Activated naive CD8-positive, alpha-beta T cell treated with anti-CD3 and anti-CD28 coated beads, Interleukin-2, amount 50 U/mL, for 16 hours (primary cell): ENCODE measurements at places on chromosomes 12 and 14.

DNA sequence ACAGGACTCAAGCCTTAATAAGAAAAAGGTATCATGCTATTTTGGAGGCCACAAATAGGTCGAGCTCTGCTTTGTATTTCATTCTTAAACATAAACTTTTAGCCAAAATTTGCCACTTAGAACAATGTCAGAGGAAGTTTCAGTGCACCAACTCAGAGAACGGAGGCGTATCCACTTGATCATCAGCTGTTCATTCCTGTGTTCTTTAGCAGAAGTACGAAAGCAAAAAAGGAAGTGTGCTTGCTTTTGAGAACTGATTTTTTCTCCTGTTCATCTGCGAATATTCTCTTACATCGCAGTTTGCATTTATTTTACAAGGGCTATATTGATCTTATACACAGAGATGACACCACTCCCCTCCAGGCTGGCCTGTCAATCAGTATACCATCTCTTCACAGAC, 188.6 kb upstream of the SOX5 start:
- DNase-seq: no peak

- DNase-seq: no peak
Observed at GRCh38 chr14:75063013-75063412, 811 bp downstream of the ACYP1 start.

- DNase-seq: no peak
Observed at GRCh38 chr14:103711516-103712431, 3.5 kb downstream of the XRCC3 start.

GRCh38 chr14:77110286-77110685, 12.2 kb downstream of the CIPC start:
- no peak for DNase-seq

DNA sequence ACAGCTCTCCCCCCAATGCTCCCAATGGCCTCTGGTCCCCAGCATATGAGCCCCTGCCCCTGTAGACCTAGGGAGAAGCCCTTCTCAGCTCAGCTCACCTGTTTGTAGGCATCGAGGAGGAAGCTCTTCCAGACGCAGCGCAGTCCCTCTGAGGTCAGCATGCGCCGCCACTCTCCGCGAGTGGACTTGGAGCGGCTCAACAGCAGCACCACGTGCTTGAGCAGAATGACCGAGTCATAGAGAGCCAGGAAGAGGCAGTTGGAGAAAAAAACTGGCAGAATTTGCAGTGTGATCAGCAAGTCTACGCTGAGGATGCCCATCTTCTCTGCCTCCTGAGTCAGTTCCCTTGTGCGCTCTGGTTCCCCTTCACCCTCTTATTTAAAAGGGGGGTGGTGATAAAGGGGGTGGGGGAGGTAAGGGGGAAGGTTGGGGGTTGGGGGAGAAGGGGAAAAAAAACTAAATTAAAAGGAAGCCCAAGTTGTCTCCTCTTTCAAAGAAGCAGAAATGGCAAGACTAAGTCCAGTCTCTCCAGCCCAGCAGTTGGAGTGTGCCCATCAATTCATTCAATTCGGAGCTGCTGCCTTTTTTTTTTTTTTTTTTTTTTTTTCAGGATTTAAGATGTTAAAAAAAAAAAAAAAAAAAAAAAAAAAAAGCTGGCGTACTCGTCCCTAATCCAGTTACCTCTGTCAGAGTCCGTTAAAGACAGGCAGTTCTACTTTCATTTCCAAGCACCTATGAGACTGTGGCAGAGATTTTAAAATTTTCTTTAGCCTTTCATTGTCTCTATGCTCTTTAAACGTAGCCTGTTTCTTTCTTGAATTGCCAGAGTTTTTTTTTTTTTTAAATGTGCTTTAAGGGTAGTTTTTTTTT, at the start of gene DIO2:
DIO2 (minus strand) TSS at position 352 of the 870 bp plus-strand sequence; CDS start at position 320, 32 bp downstream.
- DNase-seq: no peak

DNA sequence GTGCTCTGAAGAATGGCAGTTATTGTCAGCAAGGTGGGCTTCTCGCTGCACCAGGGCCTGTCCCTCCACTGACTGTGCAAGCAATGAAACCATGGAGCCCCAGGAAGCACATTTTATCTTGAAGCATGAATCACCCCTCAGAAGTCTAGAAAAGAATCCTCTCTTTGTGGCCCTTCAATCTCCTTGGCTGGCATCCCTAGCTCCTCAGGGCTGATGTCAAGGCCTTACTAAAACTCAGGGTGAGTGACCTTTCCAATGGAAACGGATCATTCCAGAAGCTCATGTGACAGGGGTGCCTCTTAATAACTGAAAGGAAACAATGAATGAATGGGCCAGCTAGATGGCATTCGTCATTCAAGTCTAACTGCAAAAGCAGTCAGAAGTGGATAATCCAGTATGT, 22.3 kb upstream of the PLEKHH1 start:
- DNase-seq: no peak

DNA sequence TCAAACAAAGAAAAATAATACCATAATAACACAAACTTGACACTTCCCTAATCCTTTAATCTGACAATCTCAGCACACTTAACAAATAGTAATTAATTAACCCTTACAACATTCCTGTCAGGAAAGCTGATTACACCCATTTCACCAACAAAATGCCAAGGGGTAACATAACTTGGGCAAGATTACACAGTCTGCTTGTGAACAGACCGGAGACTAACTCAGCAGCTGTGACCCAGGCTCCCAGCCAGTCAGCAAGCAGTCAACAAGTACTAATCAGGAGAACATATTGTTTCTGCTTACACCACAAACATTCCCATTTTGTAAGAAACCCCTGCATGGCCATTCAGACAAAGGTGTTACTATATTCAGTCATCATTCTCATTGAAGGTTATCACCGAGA, 592.5 kb upstream of the FLRT2 start:
- no peak for DNase-seq

- no peak for DNase-seq
Observed at GRCh38 chr12:1947081-1947480, 28.6 kb upstream of the CACNA2D4 start.

- peak; percentile 24 for DNase-seq
Observed at GRCh38 chr14:61444215-61444768, 122.9 kb downstream of the PRKCH start.

DNA sequence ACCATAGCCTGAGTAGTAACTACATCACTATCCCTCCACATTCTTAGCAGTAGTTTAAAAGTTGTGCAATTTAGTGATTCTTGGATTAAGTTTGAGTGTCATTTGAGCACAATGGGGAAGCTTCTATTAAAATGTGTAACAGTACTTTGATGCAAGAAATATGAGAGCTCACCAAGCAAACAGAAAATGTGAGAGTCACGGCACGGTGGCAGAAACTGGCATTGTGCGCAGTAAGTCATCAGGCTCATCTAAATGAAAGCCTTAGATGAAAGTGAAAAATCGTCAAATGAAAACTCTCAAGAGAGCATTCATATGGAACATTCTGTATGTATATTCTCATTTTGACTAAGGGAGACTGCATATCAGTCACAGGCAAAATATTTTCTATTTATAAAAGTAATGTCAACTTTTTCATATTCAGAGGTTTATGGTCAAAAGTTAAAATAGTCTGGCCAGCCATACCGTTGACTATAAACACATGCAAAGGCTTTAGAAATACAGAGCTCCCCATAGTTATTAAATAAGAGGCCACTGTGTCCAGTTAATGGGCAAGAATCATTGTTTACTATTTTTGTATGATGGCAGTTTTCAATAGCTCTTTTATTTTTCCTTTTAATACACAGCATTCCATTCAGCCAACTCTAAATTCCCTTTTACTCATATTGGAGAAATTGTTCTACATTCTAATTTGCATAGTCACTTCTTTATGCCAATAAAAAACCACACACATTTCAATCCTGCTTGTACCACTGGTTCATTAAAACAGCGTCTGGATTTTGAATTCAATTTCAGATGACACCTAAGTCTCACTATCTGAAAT, 167.9 kb downstream of the PRKD1 start:
- DNase-seq: no peak
